HuH-7 (cell line): ENCODE measurements at places on chromosomes 1 and 21.
A peak's percentile ranks its signal among the peaks of the same experiment; 100 is the strongest.

GRCh38 chr21:34946385-34946840, 102.7 kb downstream of the RUNX1 start:
- no peak for DNase-seq

- no peak for DNase-seq
Observed at GRCh38 chr1:174008269-174008668, 13.9 kb downstream of the RC3H1 start.

DNA sequence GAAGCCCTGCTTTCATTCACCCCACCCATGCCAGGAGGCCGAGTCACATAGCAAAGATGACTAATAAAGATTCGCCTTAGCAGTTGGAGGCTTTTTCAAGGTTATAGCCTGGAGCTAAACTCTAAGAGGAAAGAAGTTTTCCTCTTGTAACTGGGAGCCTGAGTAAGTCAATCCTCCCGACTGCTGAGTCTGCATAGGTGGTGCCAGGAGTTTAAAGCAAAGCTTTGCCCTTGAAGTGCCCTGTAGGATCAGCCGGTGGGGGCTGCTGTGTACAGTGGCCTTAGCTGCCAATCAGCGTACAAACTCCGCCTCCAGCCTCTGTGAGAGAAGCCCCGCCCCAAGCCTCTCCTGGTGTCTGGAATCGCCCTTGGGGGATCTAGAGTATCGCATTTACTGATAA, 147.5 kb upstream of the SPATA6 start:
- DNase-seq: no peak

DNA sequence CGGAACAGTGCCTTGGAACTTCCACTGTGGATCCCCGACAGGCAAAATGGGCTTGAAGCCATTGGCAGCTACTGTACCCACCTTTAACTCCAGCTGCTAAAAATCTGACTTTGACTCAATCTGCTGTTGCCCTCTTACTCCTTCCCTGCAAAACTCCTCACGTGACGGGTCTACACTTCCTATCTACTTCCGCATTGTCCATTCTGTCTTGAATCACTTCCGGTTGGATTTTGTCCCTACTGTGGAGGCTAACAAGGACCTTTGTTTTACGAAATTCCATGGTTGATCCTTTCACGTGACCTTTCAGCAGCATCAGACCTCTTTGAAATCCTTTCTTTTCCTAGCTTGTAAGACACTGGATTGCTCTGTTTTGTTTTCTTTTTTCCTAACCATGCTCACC, 268.4 kb downstream of the PRDM2 start:
- no peak for DNase-seq

DNA sequence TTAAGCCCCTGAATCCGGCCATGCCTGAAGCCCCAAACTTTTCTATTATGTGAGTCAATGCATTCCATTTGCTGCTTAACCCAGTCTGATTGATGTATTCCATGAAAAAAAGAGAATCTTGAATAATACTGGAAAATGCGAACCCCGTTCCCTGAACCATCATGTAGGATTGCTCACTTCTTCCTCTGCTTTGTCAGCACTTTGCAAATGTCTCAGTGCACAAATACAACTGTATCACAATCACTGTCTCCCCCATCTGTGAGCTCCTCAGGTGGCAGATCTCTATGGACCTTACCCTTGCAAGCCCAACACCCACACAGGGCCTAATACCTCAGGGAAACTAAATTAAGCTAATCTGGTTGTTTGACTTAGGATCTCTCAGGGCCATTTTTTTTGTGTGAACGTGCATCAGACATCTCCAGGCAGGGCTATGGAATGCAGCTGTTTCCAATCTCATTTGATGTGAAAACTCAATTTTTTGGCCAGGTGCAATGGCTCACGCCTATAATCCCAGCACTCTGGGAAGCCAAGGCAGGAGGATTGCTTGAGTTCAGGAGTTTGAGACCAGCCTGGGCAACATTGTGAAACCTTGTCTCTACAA, 2.1 kb upstream of the RCAN3 start:
- DNase-seq: no peak

- peak; percentile 12 for DNase-seq
Observed at GRCh38 chr1:5597991-5598823, 394.0 kb downstream of the NPHP4 start.

DNA sequence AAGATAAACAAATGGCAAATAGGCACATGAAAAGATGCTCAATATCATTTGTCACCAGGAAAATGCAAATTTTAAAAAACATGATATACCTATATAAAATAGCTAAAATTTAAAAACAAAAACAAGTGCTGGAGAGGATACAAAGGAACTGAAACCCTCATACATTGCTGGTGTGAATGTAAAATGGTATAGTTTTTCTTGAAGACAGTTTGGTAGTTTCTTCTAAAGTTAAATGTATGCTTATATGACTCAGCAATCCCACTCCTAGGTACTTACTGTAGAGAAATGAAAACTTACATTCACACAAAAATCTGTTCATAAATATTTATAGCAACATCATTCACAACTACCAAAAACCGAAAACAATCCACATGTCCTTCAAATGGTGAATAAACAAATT, 11.2 kb downstream of the TAF12 start:
- no peak for DNase-seq

DNA sequence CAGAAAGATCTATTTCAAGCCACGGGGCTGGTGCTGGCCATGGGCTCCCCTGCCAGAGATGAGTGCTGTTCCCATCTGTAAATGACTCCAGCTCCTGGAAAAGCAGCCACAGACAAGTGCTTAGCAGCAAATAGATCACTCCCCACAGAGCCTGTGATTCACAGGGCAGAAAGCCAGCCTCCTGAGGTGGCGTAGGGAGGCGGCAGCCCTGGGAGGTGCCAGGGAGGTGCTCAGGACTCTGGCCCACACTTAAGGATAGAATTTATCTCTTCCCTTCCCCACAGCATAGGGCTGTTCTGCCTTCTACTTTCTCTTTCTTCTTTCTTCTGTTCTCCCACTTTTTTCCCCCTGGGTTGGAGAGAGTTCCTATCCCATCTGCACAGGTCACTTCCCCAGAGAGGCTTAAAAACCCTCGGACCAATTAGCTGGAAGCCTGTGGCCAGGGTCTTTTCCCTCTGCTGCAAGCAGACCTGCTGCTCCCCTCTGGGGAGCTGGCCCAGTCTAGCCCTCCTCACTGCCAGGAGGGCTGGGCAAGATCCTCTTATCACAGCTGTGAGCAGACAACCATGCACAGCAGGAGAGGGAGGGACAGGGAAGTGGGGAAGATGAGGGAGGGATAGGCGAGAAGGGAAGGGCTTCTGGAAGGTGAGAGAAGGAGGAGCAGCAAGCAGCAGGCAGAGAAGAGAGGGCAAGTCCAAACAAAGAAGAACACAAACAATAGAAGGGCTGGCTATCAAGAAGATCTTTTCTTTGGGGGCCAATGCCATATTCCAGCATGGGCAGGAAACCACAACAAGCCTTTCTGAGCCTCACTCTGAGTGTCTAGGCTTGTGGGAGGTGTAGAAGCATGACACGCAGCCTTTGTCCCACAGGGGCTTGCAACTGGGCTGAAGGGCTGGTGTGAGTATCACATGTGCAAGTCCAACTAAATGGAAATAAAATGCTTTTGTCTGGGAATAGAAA, 41.0 kb downstream of the KCND3 start:
- DNase-seq: no peak

DNA sequence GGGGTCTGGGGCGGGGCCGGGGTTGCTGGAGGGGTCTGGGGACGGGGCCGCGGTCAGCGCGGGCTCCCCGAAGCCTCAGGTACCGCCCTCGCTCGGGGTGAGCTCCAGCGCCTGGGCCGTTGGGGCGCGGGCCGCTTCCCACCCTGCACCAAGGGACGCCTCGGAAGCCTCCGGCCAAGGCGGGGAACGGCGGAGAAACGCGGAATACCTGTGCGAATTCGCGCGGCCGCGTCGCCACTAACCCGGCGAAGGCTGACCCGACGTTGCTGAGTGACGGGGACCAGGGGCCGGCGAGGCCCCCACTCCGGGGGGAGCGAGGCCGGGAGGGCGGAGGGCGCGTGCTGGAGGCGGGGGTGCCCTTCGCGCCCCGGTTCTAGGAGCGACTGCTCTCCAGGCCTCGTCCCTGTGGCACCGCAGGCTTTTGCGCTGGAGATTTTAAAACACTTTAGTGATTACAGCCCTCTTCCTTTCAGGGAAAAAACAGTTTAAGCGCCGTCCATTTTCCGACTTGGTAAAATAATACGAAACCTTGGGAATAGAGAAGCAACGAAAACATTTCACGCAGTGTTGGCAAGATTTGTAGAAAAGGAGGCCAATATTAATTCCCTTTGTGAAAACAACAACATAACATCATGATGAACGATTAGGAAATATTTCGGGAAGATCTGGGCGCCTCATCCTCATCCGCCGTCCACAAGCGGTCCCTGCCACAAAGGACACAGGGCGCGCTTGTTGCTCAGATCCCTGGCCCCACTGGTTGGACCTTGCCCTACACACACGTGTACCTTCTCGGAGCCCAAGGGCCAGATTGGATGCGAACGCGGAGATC, 971 bp upstream of the GNG4 start:
- DNase-seq: peak; percentile 86

DNA sequence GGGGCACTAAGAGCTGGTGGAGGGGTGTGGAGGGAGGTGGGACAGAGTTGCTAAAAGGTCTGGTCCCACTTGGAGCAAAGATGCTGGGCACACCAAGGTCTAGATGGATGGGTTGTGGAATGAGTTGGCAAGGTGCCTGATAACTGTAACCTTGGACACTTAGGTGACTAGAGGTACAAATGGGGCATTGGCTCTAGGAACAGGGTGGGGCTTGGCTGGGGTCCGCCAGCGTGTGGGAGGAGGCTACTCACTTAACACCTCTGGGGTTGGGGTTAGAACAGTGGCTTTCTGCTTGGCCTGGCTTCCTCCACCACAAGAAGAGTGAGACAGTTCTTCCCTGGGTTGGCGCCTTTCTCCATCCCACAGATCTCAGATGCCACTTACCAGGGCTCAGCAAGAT, 17.2 kb downstream of the KCNA2 start:
- DNase-seq: no peak

DNA sequence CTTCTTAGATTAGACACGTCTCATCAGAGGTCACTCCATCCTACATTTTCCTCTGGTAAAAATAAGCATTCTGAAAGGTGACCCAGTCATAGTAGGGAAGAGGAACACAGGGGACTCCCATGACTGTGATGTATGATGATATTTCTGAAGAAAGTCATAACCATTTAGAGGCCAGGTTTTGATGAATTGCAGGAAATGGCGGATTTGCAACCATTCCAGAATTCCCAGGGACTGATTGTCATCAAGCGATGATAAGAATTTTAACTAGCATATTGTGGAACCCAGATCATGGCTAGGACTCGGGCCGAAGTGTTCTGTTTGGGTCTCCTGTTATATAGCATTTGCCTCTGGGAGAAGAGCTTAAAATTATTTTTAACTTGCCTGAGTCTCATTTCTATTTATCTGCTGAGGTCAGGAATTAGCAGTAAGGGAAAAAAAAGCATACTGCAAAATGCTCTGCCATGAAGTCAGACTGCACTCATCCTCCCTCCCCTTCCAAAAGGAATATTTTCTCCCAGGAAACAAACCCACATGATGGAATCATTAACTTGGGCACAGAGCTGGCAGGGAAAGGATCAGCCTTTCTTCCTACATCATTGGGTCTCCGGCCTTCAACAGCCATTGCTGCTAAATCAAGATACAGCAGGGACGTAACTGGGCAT, 286.7 kb downstream of the HLX start:
- no peak for DNase-seq

DNA sequence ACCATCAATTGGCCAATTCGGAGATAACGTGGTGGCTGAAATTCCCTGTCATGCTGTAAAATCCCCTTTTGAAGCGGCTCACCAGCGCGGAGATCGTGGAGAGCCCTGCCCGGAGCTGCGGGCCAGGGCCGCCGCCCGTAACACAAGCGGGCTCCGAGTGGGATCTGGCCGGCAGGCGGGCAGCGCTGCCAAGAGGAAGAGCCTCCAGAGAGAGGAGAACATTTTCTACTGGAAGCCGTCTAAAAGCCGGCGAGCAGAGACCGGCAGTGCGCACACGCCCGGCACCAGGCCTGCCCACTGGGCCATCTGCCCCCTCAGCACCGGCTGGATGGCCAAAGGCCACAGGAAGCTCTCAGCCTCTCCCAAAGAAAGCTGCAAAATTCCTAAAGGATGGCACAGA, 15.5 kb downstream of the SSBP3 start:
- DNase-seq: no peak

DNA sequence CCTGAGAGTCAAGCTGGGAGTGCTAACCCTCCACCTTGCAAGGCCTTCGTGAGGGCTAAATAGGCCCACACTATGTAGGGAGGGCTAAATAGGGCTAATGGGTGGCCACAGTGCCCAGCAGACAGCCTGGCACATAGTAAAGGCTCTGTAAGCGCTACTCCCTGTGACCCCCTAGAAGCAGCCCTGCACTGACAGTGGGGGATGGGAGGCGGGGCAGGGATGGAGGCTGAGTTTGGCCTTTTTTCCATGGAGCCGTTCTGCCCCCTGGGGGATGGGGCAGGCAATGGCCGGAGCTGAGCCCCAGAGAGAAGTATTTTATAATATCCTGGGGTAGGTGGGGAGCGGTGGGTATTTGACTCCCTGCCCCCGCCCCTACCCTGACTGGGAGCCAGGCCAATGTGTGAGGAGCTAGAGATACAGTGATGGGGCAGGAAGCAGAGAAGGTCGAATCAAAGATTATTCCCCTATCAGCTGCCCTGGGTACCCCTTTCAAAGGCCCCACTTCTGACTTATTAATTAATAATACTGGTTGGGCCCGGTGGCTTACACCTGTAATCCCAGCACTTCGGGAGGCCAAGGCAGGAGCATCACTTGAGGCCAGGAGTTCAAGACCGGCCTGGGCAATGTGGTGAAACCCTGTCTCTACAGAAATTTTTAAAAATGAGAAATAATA, 42.3 kb downstream of the LACTBL1 start:
- DNase-seq: peak; percentile 88

DNA sequence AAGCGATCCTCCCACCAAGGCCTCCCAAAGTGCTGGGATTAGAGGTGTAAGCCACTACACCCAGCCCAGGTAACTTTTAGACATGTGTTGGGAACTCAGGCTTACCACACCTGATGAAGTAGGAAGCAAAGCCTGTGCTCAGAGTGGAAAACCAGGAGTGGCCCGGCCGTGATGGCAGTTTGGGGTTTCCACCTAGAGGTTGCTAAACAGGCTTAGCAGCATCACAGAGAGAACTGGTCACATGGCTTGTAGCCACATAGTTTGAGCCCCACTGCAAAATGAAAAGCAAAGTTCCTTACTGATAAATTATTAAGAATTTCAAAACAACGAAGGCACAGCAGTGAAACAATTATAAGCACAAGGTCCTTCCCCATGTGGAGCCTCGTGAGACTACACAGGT, 142.6 kb upstream of the CXADR start:
- DNase-seq: no peak

- no peak for DNase-seq
Observed at GRCh38 chr1:4010284-4010683, 110.2 kb upstream of the C1orf174 start.

DNA sequence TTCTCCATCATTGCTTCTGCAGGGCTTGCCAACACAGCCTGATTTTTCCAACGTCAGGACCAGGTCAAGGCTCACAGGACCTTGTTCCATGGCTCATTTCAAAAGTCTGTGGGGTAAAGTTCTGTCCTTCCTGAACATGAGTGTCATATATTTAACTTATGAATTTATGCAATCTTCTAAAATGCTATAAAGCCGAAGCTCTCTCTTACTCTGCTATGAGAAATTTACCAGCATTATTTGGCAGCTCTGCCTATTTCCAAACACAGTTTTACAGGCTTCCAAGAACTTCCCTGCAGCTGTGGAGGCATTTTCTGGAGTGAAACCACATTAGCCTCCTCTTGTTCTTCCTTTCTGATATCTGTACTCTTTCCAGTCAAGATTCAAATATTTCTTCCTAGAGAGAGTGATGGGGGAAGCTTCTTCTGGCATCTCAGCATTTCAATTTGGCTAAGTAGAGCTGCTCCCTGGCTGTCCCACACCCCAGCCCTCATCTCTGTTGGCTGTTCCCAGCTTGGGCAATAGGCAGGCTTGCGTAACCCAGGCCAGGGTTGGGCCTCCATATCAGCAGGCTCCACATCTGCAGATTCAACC, 15.6 kb upstream of the HMGCS2 start:
- DNase-seq: peak; percentile 45
